ENCODE measurements at places on chromosomes 7 and 10. TPM values are rescaled to one million over a fixed set of nuclear protein-coding genes. Genes with fewer than 3 reads are reported as not detected.

- no peak for DNase-seq
Measured at GRCh38 chr7:155401884-155402283, 56.0 kb upstream of the EN2 start.

GRCh38 chr7:29613100-29613499 lies 49.5 kb downstream of the PRR15 start:
- DNase-seq: no peak

GRCh38 chr10:13414855-13415254 lies 66.8 kb upstream of the SEPHS1 start:
- DNase-seq: peak; percentile 84

- no peak for DNase-seq
Measured at GRCh38 chr7:75756206-75756990, 15.6 kb downstream of the CCL26 start.

DNA sequence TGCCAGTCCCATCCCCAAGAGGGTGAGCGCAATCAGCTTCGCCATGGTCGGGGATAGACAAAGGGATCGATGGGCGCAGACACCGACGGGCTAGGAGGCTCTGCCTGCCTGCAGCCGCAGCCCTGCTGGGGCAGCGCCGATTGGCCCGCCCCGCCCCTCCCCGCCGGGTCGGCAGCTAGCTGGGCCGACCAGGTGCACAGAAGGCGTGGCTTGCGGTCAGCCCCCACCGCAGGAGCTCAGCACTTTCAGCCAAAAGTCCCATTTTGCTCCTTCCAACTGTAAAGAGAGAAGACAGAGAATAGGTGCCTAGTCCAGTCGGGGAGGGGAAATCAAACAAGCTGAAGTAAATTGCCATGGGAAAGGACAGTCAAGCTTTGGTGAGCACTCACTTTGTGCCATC lies at the start of gene PON1:
Gene PON1, minus strand, starts transcription at position 102 of the 400 bp plus-strand sequence. Its CDS starts 57 bp downstream, at position 45.
- peak; percentile 83 for DNase-seq

DNA sequence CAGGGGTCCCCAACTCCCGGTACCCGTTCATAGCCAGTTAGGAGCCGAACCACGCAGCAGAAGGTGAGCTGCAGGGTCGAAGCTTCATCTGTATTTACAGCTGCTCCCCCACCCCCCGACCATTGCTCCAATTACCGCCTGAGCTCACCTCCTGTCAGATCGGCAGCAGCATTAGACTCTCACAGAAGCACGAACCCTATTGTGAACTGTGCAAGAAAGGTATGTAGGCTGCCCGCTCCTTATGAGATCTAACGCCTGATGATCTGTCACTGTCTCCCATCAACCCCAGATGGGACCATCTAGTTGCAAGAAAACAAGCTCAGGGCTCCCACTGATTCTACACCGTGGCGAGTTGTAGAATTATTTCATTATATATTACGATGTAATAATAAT lies 14.6 kb upstream of the AZGP1 start:
- DNase-seq: no peak

GRCh38 chr7:123916240-123916724 lies 8.8 kb upstream of the SPAM1 start:
- peak; percentile 54 for DNase-seq

- no peak for DNase-seq
Measured at GRCh38 chr10:113389969-113390368, 162.9 kb upstream of the HABP2 start.

- no peak for DNase-seq
Measured at GRCh38 chr10:73900064-73900463, 10.9 kb upstream of the PLAU start.

DNA sequence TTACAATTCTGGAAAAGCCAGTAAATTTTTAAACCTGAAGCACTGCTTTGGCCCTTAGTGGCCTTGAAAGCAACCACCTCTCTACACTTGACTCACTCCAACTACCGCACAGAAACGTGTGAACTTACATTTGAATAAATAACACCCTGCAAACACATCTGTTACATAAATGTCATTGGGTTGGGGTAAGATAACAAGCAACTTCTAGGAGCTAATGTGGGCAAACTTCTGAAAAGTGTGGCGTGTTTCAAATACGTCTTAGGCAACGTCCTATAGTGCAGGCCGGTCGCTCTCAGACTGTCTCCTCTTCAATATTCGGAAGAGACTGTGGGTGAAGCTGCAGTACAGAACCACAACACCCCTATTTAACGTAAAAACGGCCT lies 474 bp downstream of the ORC5 start:
- no peak for DNase-seq

GRCh38 chr10:50397312-50398140 lies 146.2 kb upstream of the ASAH2 start:
- no peak for DNase-seq

DNA sequence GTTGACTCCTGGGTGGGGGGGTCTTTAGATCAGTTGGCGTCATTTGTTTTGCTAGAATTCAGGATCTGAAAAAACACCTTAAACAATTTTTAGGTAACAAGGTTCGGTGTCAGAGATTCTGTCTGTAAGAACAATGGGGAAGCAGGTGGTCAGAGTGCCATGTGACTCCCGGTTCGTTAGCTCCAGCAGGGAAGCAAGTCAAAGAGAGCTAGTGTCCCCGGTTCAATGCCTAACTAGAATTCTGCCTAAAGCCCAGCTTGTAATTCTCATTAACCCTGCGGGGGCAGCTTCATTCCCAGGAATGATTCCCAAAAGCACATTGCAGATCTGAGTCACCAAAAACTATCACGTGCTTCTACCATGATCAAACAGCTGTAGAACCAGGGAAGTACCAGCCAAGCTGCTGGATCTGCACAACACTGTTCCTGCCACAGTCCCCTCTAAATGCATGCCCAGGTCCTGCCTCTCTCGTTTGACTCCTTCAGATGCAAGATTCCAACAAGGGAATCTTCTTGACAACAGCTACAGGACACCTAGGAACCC lies 664.3 kb upstream of the CELF2 start:
- peak; percentile 66 for DNase-seq

DNA sequence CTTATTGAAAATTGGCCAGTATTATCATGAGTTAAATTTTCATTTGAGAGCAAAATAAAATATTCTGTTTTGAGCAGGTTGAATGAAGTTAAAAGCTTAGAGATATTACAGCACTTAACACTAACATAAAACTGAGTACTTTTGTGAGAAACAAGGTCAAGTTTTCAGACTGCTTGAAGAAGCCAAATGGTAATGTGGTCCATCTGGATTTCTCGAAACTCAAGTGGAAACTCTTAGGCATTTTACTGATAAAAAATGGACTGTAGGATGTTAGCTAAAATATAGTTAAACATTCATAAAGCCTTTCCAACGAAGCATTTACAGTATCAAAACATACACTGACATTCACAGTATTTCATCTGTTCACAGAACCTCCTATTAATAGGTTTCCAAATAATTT lies 528.1 kb upstream of the SEMA3D start:
- DNase-seq: no peak

- DNase-seq: peak; percentile 85
Measured at GRCh38 chr10:104925232-104925851, 284.3 kb downstream of the SORCS3 start.

DNA sequence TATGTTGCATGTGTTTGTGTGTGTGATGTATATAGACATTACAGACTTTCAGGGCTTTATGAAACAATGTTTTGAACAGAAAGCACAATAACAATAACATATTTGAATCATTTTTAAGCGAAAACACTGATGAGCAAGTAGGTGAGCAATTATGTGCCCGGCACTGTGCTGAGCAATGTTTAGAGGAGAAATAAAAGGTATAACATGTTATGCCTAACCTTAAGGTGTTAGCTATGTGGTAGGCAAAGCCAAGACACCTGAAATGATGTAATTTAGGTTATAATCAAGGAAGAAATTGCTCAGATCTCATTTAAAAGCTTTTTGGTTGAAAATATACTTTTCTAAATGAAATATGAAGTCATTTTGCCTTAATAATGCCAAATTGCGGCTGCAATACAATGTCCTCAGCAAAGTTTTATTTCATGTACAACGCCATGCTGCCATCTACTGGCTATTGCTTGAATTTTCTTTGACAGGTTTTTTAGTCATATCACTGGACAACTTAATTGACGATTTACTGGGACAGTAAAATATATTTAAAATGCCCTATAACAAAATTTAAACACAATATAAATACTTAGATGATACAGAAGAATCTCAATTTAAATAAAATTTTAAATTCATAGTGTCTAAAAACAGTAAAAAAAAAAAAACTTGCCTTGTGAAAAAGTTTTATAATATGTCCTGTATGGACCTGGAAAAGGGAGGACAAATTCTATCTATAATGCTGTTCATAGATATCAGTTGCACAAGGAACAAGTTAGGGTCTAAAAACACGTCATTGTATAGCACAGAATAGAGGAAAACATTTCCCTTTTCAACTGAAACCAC lies 131.1 kb upstream of the CDK1 start:
- no peak for DNase-seq

DNA sequence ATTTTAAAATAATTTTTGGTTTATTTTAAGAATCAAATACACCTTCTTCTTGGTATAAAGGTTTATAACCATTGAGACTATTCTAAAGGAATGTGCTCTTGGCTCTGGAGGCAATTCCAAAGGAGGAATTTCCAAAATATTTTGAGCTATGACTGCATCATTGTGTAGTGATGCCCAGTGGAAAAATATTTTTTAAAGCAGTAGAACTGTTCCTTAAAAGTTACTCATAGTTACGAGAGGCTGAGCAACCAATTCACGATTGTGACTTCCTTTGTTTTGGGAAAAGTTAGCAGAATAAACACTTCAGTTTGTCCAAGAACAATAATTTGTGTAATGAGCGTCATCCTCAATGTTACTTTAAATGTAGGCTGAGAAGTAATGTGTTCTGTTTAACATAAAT lies 233.6 kb downstream of the BAMBI start:
- DNase-seq: no peak

DNA sequence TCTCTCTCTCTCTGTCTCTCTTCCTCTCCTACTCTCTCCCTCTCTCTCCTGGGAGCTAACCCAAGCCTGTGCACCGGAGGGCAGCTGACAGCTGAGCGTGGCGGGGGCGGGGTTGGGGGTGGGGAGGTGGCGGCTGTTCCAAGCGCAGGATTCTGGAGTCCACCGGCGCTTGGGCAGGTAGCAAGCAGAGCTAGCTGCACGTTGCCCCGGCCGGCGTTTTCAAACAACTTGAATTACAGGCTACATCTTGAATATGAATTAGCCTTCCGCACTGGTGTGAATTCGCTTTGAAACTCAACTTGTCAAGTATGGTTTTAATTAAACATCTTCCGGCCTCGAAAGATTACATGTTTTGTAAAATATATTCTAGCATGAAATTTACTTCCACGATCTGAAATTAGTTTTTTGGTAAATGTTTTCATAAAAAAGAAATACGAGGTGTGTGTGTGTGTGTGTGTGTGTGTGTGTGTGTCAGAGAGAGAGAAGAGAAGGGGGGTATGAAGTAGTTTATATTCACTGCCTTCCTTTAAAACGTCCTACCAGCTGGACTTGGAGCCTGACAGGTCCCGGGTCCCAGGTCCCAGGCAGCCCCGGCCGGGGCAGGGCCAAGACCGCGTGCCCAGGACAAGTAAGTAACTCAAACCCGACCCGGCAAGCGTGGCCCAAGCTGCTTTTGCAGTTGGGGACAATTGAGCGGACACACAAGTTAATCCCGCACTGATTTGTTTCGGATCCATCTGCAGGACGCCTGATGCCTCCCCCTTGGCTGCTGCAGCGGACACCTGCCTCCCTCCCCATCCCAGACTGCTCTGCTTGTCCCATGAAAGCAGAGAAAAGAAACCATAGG lies 9.0 kb upstream of the DLX6 start:
- DNase-seq: peak; percentile 78

DNA sequence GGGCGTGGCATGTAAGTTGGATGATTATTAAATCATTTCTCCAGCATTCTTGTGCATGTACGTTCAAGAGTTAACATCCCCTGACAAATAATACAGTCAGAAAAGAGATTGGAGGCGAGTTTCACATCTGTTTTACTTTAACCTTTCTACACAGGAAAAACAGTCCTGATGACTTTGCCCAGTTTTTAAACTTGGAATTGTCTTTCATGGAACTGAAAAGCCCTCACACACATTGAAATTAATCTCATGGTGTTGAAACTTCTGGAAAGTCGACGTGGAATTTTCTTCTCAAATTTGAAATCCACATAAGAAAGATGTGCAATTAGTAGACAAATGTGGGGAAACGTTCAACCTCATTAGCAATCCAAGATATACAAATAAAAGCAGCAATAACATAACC lies 31.2 kb upstream of the ZNF438 start:
- no peak for DNase-seq

GRCh38 chr7:141342621-141343408 lies 208.4 kb upstream of the AGK start:
- no peak for DNase-seq

- DNase-seq: no peak
Measured at GRCh38 chr7:123987445-123987844, 45.4 kb downstream of the TMEM229A start.

GRCh38 chr10:80855348-80855971 lies 317.8 kb downstream of the SH2D4B start:
- peak; percentile 89 for DNase-seq

The ZNF117 gene
- total RNA-seq: 25.0 TPM

The VAX1 gene
- total RNA-seq: 3.5 TPM

The PRXL2A gene
- 101 TPM for total RNA-seq

The OR2A12 gene
- total RNA-seq: not detected

The ZNF212 gene
- 15.8 TPM for total RNA-seq

The EEF1AKMT2 gene
- total RNA-seq: 20.9 TPM

The SLC16A9 gene
- total RNA-seq: 4.9 TPM

The OR2A1 gene
- total RNA-seq: not detected

The NAT16 gene
- 0.15 TPM for total RNA-seq

Data from endodermal cell (in vitro differentiated cells).